ENCODE measurements at places on chromosomes 6 and 20. TPM values are rescaled to one million over a fixed set of nuclear protein-coding genes. Genes with fewer than 3 reads are reported as not detected.

GRCh38 chr6:53648184-53648943 lies 17.2 kb downstream of the KLHL31 start:
- no peak for DNase-seq
- no peak overlapping the region for H3K27ac ChIP-seq
- peaks cover 19% of the 10 kb centered on the region for H3K4me1 ChIP-seq
- H3K36me3 ChIP-seq = no peaks in the 10 kb centered on the region
- no peak overlapping the region for H3K4me3 ChIP-seq
- peaks cover 15% of the 10 kb centered on the region for H3K27me3 ChIP-seq

- H3K27ac ChIP-seq = no peak overlapping the region
- DNase-seq = no peak
- H3K27me3 ChIP-seq = no peaks in the 10 kb centered on the region
Observed at GRCh38 chr20:33843050-33843449, 31.9 kb downstream of the CHMP4B start.

GRCh38 chr6:105184921-105185320 lies 5.1 kb upstream of the POPDC3 start:
- H3K27me3 ChIP-seq = no peaks in the 10 kb centered on the region
- DNase-seq = no peak
- no peak overlapping the region for H3K4me3 ChIP-seq
- peaks cover 28% of the 10 kb centered on the region for H3K4me1 ChIP-seq
- no peaks in the 10 kb centered on the region for H3K36me3 ChIP-seq

DNA sequence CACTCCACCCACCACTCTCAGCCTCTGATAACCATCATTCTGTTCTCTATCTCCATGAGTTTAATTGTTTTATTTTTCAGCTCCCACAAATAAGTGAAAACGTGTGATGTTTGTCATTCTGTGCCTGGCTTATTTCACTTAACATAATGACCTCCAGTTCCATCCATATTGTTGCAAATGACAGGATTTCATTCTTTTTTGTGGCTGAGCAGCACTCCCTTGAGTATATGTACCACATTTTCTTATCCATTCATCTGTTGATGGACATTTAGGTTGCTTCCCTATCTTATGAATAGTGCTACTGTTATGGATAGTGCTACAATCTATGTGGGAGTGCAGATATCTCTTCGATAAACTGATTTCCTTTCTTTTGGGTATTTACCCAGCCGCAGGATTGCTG lies 103.3 kb upstream of the PDE7B start:
- peaks cover 23% of the 10 kb centered on the region for H3K4me1 ChIP-seq
- H3K4me3 ChIP-seq = no peak overlapping the region
- H3K27me3 ChIP-seq = no peaks in the 10 kb centered on the region
- H3K36me3 ChIP-seq = no peaks in the 10 kb centered on the region

Gene DEFB132
- total RNA-seq = not detected
